ENCODE measurements at places on chromosomes 11 and 22.
A peak's percentile ranks its signal among the peaks of the same experiment; 100 is the strongest.

DNA sequence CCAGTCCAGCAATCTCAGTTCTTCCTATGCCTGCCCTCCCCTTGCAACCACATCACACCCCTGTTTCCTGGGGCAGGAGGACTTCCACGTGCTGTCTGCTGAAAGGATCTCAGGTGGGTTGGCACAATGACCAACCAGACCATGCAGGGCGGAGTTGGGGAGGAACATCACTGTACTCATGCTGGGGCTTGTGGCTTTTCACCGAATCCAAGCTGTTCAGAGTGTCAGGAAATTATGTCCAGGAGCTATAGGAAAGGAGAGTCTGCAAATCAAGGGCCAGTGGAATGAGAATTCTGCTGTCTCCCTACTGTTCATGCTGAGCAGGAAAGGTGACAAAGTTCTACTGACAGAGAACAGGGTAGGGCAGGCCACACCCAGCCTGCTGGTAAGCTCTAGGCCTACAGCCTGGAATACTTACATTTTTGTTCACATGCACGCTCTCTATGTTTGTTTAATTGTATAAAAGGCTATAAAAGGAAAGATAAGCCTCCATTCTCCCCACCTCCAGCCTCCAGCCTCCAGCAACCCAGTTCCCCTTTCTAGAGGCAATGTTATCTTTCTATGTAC is 1.7 kb upstream of the PLAAT2 start:
- DNase-seq = no peak

DNA sequence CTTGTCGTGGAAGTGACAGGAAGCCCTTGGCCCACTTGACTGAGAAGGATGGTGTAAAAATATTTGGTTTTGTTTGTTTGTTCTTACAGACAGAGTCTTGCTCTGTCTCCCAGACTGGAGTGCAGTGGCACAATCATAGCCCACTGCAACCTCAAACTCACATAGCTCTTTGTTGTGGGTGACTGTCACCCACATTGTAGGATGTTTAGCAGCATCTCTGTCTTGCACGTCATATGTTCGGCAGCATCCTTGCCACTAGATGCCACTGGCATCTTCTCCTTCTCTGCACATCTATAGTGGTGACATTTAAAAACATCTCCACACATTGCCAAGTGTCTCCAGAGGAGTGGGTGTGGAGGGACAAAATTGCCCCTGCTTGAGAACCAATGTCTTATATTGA is 56.8 kb downstream of the PRR5L start:
- no peak for DNase-seq

GRCh38 chr11:79546351-79546750 is 105.5 kb upstream of the TENM4 start:
- no peak for DNase-seq

GRCh38 chr22:44186737-44187136 is 6.0 kb downstream of the PARVG start:
- no peak for DNase-seq

DNA sequence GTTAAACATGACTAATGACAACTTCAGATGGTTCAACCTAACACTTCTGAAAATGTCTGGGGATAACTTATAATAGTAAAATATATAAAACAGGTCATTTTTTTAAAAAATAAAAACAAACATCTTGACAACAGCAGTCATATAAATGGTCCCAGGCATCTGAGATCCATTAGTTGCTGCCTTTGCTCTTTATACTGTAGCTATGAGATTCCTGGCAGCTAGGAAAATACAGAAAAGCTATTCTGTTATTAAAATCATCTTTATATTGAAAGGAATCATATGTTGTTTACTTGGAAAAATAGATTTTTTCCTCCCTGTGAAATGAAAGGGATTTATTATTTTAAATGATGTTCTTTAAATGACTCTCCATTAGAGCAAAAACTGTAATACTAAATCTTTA is 55.7 kb upstream of the DEUP1 start:
- no peak for DNase-seq

- DNase-seq = peak; percentile 25
Observed at GRCh38 chr11:72642884-72643522, 31.2 kb downstream of the PDE2A start.

- no peak for DNase-seq
Observed at GRCh38 chr11:10607462-10608132, 39.1 kb upstream of the LYVE1 start.

DNA sequence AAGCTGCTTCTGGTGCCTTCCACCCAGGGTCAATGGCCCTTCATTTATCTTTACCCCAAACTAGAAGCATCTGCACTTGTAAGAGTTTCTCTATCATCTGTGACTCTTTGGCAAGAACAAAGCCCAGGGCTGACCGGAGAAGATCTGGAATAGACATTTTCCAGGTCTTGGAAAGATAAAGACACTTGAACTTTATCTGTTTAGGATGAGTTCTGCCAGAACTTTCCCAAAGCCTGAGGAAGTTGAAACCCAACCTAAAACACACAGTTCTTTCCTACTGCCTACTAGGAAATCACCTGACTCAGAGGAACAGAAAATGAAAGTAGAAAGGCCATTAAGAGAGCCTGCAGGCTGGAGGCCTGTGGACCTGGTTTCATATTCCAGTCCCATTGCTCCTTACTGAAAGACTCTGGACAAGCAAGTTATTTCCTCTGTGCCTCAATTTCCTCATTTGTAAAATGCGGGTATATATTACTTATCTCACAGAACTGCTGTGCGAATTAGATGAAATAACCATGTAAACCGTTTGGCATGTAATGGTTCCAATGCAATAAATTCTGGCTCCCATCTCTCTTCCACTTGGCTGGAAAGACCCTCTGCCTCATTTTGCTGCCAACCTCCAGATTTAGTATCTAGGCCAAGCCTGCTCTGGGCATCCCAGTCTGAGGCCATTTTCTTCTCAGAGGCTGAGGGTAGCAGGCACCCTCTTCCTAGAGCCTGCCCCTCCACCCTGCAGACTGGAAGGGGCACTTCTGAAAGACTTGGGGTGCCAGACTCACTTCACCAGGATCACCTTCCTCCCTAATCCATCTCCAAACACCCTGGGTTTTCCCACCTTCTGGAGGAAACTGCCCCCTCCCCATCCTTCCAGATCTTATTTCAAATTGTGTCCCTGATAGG is 1.2 kb downstream of the UBE2L6 start:
- no peak for DNase-seq

- no peak for DNase-seq
Observed at GRCh38 chr11:91147885-91148284, 925.0 kb upstream of the CHORDC1 start.

DNA sequence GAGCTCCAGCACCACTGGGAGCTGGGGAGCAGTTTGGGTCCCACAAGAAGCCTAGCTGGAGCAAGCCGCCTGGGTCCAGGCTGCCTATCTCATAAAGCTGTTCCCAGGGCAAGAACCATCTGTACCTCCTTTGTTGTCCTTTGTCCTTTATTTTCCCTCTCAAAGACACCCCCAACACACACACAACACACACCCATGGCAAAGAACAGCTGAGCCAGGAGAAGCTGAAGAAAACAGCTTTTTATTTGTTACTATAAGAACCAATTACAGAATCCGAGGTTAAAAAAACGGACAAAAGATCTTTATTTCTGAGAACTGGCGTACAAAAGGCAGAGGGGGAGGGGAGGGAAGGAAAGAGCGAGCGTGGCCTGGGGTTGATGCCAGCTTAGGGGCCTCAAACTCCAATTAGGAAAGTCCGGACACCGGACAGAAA is 1.7 kb upstream of the TUT1 start:
- DNase-seq = no peak

GRCh38 chr22:25068707-25069106 is 116.2 kb downstream of the KIAA1671 start:
- no peak for DNase-seq

DNA sequence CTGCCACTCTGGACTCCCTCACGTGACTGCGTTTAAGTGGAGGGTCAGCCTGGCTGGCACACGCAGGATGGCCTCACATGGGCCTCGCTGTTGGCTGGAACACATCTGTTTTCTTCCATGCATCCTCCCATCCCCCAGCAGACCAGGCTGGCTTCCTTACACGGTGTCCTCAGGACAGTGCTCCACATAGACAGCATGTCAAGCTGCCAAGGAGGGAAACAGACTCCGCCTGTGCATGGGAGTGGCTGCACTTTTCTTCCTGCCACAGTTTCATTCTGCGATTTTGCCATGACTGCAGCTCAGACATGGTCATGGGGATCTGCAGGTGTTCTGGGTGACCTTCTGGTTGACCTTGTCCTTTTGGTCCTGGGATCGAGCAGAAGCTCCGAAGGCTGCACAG is 344.2 kb downstream of the SHANK2 start:
- DNase-seq = no peak

- no peak for DNase-seq
Observed at GRCh38 chr22:25777870-25778269, 35.9 kb downstream of the MYO18B start.

DNA sequence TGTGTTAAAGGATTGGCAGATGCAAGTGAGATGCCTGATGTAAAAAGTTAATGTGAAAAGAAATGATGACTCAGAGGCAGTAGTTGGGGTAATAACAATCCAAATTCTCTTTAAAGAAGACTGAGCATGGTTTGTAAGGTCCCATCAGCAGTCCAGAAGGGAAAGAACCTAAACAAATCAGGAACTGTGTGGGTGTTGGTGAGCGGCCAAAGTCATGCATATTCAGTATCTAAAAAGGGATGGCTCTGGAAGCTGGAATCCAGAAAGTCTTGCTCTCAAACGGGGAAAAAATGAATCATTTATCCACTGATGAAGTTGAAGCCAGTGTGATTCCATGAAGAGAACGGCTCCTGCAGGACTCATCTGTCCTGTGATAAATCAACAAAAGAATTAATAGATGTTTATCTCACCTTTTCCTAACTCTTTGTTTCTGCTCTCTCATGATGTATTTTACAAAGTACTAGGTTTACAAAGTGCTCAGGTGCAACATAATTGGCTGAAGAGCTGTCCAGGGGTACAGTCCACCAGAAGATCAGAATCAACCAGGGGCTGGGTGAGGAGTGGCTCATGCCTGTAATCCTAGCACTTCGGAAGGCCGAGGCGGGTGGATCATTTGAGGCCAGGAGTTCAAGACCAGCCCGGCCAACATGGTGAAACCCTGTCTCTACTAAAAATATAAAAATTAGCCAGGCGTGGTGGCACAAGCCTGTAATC is 20.5 kb upstream of the SORL1-AS1 start:
- DNase-seq = no peak

GRCh38 chr11:18005376-18006129 is 7.3 kb downstream of the SERGEF start:
- no peak for DNase-seq

- DNase-seq = no peak
Observed at GRCh38 chr22:42635531-42635930, 4.9 kb downstream of the ATP5MGL start.

DNA sequence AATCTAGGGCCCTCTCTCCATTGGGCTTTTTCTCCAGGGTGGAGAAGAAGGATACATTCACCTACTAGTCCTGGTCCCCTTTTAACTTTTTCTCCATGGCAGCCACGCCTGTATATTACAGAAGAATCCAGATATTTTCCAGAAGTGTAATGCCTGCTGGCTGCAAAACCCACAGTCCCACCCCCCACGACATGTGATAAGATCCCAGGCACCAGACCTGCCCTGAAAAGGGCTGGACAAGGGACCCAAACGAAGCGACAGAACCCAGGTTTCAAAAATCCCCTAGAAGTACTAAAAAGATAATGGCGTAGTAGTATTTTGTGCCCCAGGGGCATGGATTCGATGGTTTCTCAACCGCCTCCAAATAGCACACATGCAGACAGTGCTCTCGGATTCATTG is 2.8 kb downstream of the WT1 start:
- DNase-seq = no peak

- no peak for DNase-seq
Observed at GRCh38 chr22:25382762-25383161, 163.3 kb downstream of the CRYBB2 start.

- DNase-seq = no peak
Observed at GRCh38 chr11:124938970-124939369, 3.1 kb upstream of the HEPACAM start.

GRCh38 chr11:123558536-123559315 is 95.7 kb downstream of the SCN3B start:
- no peak for DNase-seq

GRCh38 chr22:20180640-20181039 is 29.8 kb upstream of the CCDC188 start:
- no peak for DNase-seq

DNA sequence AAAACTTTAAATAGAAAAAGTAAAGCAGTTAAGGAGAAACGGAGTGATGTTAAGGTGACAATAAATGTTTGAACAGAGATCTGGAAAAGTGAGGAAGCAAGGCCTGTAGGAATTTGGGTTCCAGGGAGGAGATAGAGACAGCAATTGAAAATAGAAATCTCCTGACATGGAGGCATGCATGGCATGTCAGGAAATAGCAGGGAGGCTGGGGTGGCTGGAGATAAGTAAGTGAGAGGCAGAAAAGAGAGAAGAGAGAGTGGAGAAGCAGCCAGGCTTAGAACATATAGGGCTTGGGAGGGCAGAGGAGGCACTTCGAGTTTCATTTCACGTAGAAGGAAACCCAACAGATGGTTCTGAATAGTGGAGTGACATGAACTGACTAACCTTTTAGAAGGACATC is 185.5 kb downstream of the LRRC4C start:
- no peak for DNase-seq

GRCh38 chr11:98180511-98180910 is 840.2 kb upstream of the CNTN5 start:
- no peak for DNase-seq

DNA sequence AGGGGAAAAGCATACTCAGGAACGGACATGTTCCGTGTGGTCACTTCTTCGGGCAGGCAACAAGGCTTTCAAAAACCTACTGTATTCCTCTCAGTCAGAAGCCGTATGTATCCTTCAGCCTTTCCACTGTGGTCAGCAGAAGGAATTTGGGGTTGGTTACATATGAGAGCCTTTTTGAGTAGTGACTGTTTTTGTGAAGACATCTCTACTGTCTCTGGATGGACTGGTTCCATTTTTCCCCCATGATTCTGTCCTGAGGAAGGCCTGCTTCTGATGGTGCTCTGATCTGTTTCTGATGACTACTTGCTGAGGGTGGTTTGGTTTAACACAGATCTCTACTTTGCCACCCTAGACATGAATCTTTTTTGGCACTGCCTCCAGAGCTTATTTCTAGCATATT is 63.7 kb upstream of the HORMAD2 start:
- DNase-seq = no peak

- no peak for DNase-seq
Observed at GRCh38 chr11:22390283-22390655, 52.1 kb downstream of the SLC17A6 start.

GRCh38 chr22:27851974-27852746 is 50.6 kb upstream of the MN1 start:
- DNase-seq = no peak

- no peak for DNase-seq
Observed at GRCh38 chr11:130157101-130157500, 2.5 kb upstream of the ST14 start.

DNA sequence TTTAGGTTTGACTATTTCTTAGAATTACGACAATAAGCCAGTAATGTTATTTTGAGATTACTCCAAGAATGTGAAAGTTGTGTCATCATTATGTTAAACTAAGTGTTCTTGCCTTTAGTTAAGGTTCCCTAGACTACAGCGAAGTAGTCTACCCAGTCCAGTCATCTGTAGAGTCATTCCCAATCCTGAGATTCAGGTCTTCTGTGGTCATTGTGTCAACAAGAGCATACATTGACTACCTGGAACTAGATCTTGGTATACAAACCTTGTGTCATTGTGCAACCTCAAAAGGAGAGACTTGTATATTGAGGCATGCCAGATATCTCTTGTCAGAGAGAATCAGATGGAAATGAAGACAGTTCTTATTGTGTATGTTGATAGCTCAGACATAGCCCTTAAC is 115.9 kb downstream of the ATM start:
- no peak for DNase-seq

- no peak for DNase-seq
Observed at GRCh38 chr11:117932426-117932825, 3.2 kb upstream of the TMPRSS13 start.
